ENCODE measurements at places on chromosomes 5 and 9. TPM values are rescaled to one million over a fixed set of nuclear protein-coding genes. Genes with fewer than 3 reads are reported as not detected.

DNA sequence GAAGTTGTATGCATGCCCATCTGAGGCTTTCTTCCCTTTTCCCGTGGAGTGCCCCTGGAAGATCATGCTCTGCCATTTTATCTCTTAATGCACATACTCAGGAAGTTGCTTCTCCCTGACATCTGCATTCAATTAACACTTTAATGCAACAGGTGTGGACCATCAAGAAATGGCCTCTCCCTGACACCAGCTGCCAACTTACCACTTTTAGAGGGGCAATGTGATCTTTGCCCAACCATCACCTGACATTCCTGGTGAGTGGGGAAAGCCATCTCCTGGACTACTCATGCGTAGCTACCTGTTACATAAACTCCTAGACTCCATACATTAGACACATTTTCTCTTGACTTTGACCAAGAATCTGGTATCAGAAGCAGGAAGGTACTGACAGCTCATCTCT, 1450.4 kb upstream of the CDH9 start:
- DNase-seq, result no peak

GRCh38 chr9:98922721-98923435, 20.8 kb upstream of the COL15A1 start:
- DNase-seq, result no peak

Gene FOXI1
- not detected for total RNA-seq

- no peak for DNase-seq
Measured at GRCh38 chr5:143164557-143164956, 238.9 kb downstream of the NR3C1 start.

Gene HTR1A
- not detected for total RNA-seq

- DNase-seq, result no peak
Measured at GRCh38 chr9:117548556-117548955, 133.7 kb upstream of the ASTN2 start.

Gene CDHR2
- total RNA-seq, result not detected

- DNase-seq, result no peak
Measured at GRCh38 chr5:74156728-74157383, 483.7 kb downstream of the ENC1 start.

DNA sequence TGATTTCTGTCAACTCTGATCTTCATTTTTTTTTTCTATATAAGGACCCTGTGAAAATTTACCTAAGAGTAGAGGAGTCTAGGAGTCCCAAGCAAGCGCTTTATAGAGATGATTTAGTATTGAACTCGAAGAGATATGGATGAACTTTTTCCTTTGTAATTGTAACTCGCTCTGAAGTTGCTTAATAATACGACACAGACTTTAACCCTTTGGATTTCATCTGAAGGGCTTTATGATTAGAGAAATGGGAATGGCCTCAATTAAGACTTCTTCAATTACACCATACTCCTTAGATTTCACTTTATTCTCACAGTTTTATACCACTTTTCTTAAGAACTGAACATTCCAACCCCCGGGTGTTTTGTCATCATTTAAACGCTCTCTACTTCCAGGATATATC, 647.7 kb downstream of the HTR1A start:
- DNase-seq, result no peak
